ENCODE measurements at places on chromosomes 7 and 10.

- no peak for DNase-seq
Observed at GRCh38 chr10:106167946-106168345, 996.6 kb downstream of the SORCS1 start.

DNA sequence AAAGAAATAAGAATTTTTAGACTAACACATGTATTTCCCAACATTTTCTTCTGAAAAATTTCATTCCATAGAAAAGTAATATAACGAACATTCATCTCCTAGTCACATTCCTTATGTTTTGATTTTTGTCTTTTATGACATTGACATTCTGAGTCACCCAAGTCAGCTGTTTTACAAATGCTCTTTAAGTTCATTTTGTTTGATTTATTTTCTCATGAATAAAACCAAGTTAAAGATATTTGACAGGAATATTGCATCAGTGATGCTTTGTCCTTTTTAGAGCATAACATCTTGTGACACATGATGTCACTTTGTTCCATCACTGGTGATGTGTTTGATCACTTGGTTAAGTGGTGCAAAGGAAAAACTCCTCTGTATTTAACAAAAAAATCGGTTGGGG is 48.4 kb downstream of the HGF start:
- no peak for DNase-seq

- DNase-seq = no peak
Observed at GRCh38 chr10:58140691-58141347, 126.9 kb downstream of the IPMK start.

GRCh38 chr10:126905776-126906703 is 812 bp downstream of the DOCK1 start:
- DNase-seq = no peak

- DNase-seq = no peak
Observed at GRCh38 chr7:150439967-150440366, 10.5 kb upstream of the GIMAP8 start.

DNA sequence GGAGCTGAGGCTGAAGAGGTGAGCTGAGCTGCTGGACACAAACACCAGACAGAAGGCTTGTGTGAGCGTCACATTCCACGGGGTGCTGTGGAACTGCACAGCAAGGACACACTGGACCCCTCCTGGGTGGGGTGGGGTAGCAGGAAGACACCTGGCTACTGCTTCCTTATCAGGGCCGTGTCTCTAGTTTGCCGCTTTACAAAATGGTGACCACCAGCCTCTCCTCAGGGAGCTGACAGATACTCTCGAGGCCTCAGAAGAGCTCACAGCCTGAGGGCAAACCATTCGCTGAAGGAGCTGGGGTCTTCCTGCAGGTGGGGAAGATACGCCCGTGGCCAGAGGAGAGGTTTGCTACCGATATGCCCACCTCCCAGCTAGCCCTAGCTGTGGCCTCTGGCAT is 461.9 kb downstream of the PLXNA4 start:
- no peak for DNase-seq

GRCh38 chr7:1569440-1569832 is 396 bp downstream of the PSMG3 start:
- no peak for DNase-seq

- no peak for DNase-seq
Observed at GRCh38 chr7:116316838-116317628, 106.7 kb downstream of the TES start.

GRCh38 chr7:3140834-3141233 is 97.2 kb upstream of the CARD11 start:
- no peak for DNase-seq
